ENCODE measurements at places on chromosomes 1 and 21.

DNA sequence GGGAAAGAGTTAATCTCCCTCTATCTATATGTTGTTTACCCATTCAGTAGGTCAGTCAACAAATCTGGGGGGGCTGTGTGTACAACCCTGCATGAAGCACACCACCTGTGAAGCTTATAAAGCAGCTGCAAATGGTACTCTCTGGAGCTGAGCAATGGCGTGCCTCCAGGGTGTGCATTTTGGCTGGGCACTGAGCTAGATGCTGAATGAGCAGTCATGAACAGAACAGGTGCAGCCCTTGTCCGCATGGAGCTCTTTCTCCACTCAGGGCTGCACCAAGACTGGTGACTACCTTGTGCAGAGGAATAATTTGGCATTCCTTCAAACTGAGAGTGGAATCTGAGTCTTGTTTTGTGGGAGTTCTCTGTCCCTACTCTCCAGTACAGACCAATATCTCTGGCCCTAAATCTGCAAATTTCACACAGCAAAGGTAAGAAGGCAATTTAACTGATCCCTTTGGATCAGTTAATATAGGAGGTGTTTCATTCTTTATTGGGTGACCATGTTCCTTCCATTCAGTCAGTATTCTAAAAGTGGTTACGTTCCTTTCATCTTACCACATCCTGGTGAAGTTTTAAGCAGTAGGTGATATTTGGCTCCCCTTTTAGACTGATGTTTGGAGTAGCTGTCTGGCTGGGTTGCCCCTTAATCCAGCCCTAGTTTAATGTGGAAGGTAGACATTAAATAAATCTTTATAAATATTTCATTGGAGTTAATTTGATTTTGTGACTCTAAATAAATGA is 76.0 kb downstream of the GPR88 start:
- DNase-seq, result no peak

DNA sequence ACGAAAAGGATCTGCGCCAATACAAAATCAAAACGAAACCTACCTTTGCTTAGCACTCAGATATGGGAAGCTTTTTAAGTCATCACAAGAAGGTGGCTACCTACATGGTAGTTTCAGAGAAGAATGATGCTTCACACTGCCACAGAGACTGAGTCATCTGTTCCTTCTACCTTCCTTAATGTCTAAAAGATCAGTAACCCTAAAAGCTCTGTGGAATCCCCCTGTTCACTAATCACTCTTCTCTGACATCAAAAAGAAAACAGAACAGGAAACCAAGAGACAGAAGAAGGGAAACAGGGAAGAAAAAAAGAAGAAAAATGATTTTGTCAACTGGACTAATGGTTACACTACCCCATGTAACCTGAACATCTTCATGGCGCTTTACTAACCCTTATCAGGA is 177.2 kb downstream of the SMYD3 start:
- DNase-seq, result no peak

DNA sequence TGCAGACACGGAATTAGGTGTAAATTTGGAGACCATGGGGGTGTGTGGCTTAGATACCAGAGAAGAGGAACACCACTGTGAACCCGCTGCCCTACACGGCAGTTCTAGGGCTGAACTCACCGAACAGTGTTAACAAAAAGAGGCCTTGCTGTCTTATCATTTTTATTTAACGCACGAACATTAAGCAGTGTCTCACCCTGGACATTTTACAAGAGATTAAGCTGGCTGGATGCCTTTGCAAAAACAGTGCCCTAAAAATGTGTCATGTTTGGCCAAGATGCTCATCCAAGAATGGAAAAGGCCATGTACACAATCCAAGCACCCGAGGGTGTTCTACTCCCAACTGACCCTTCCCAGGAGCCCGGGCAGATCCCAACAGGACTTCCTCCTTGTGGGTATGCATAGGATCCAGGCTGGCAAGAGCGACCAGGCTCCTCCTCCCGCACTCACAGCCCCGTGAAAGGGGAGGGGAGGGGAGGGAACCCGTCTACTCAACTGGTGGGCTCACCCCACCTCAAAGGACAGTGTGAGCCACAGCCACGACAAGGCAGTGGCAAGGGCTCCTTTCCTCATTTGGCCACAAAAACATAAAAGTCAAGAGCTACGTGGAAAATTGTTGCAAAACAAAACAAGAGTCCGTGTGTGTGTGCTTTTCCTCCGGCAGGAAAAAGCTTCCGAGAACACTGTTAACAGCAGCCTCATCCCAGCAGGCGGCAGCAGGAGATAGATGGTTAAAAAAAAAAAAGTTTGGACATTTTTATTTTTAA is 20.3 kb downstream of the C2CD2 start:
- DNase-seq, result no peak

DNA sequence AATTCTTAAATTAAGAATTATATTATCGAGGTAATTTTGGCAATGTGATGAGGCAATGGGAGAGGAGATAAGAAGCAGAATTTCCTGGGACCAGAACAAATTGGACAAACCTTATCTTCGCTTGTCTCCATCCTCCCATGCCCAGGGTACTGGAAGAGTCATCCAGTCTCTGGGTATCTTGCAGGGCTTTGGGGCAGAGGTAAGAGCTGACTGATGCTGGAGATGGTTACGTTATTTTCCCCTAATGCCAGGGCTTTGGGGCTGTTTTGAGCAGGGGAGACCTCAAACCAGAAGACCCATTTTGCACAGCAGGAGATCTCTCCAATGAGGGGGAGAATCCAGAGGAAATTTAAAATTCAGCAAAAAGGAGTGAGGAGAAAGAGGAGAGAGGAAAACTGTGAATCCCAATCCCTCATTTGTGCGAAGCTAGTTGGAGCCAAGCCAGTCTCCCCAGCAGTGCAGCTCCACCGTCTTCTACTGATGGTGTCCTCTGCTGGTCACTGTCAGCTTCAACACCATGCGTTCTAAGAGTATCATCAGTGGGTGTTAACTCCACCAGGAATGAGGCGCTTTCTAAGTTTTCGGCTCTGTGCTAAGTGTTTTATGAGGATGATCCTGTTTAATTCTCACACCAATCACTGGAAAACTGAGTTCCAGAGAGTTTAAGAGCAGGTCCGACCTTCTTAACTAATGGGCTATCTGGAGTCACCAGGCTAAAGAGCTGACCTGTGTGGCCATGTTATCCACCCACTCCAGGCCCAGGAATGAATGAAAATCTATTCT is 86.8 kb upstream of the CD34 start:
- DNase-seq, result peak; percentile 76

GRCh38 chr1:4083231-4084047 is 183.4 kb upstream of the C1orf174 start:
- no peak for DNase-seq

Measured in iPS-NIHi11 (cell line).